ENCODE measurements at places on chromosomes 7 and 10.

DNA sequence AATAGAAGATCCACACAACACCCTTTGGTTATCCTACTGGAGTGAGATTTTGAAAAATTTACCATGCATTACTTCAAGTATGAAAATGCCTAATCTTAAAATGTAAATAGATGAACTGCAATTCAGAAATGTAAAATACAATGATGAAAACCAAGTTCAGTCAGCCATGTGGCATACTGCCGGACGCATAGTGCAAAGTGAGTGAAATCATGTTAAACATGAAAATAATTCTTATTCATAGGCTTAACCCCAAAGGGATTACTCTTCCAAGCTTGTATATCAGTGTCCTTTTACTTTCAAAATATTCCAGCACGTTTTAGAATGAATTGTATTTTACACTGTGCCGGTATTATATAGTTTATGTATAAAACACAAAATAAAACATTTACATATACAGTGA lies 99.8 kb downstream of the THSD7A start:
- DNase-seq: no peak

DNA sequence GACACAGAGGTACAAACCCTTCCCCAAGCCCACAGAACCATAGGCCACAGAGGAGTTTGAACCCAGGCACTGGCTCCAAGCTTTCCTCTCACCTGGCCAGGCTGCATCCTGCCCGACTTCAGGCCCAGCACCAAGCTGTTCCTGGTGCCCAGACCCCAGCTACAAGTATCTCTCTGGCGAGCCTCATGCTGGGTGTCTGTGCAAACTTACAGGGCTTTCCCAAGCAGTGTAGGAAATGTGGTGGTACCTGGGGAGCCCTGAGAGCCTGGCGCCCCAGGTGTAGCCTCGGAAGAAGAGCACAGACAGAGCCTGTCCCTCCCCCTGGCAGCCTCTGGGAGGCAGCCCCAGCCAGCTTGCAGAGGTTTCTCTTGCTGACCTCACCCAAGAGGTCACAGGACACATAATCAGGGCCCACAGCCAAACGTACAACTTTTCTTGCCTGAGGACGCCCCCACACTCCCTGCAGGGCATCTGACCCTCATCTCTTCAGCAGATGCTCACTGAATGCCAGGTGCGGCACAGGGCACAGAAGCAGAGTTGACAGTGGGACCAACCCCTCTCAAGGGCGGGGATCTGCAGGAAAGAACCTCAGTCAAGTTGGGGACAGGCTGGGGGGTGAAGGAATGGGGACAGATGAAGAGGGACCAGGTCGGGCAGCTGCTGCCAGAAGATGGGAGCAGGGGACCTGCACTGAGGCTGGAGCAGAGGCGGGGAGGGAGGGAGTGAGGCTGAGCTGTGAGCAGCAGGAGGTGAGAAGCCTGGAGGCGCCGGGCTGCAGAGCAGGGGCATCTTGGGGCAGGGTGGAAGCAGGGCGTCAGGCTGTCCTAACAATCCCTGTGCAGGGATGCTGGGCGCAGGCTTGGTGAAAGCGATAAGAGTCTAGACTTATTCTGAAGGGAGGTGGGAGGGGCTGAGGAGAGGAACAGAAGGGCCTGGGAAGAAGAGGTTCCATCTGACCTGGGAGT lies 16.3 kb upstream of the MYL7 start:
- DNase-seq: peak; percentile 44

DNA sequence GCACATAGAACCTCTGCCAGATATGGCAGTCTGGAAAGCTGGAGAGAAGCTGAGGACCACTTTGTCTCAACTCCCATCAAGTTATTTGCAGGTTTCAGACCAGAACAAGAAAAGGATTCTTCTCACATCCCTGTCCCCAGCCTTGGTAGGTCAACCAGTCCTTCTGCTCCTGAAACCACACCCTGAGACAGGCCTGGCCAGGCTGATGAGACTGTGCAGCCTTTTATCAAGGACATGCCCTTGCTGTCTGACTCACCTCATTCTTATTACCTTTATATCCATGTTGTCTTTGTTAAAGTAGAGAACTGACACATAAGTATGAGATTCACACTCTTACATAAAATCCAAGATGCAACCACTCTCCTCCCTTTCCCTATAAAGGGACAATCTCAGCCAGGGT lies 354.9 kb downstream of the PLXNA4 start:
- DNase-seq: no peak

GRCh38 chr7:26507108-26507987 lies 215.7 kb downstream of the SNX10 start:
- no peak for DNase-seq

All from retina (tissue), 1 donor.